OCI-LY7 (cell line): ENCODE measurements at places on chromosomes 6 and 20.

GRCh38 chr6:125913864-125914351, 42.7 kb upstream of the HINT3 start:
- no peak for DNase-seq

DNA sequence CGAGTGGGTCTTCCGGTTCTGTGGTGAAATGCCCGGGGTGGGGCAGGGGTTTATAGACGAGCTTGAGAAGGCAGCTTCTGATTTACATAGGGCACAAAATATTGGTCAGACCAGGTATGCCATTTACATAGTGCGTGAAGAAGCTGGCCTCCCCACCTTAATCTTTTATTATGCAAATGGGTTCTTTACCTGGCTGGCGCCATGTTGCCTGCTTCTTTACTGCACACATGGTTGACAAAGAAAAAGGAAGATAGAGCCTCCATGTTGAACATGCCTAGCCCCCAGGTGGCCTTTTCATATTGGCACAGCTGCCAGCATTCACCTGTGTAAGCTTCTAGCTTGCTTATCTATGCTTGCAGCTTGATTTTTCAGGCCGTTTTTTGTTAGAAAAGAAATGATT, 276.2 kb downstream of the PHACTR1 start:
- no peak for DNase-seq

- no peak for DNase-seq
Measured at GRCh38 chr6:49499126-49499525, 597 bp upstream of the GLYATL3 start.

GRCh38 chr6:6649824-6650349, 61.4 kb downstream of the LY86 start:
- no peak for DNase-seq

- no peak for DNase-seq
Measured at GRCh38 chr6:83273596-83273995, 80.4 kb downstream of the RWDD2A start.

DNA sequence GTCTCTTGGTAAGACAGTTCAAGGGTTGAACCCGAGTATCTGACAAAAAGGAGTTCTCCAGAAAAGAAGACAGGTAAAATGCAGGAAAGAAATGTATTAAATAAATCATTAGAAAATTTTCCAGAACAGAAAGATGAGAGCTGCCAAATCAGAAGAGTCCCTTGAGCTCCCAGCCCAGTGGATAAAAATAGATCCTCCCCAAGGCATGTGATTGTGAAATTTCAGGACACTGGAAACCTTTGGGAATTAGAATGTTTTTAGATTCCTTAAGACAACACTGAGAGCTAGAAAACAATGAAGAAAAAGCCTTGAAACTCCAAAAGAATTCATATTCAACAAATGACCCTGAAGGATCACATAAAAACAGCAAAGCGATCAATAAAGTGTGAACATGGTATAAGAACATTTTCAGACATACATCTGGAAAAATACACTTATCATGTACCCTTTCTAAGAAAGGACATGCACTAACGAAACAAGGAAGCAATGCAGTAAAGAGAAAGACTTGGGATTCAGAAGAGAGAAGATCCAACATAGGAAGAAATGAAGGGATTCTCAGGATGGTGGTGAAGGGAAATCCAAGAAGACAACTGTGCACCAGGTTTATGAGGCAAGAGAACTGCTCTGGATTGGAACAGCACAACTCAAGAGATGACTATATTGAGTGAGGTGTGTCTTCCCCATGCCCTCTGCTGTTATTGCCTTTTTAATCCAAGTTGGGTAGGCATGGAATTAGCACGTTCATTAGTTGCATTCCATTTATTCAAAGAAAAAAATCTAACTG, 390.4 kb downstream of the SYNE1 start:
- DNase-seq, result no peak

- DNase-seq, result no peak
Measured at GRCh38 chr20:62576815-62577489, 65.4 kb upstream of the SLCO4A1 start.

- no peak for DNase-seq
Measured at GRCh38 chr20:6705106-6705766, 62.2 kb upstream of the BMP2 start.

- no peak for DNase-seq
Measured at GRCh38 chr20:63750807-63751470, 11.4 kb downstream of the SLC2A4RG start.

DNA sequence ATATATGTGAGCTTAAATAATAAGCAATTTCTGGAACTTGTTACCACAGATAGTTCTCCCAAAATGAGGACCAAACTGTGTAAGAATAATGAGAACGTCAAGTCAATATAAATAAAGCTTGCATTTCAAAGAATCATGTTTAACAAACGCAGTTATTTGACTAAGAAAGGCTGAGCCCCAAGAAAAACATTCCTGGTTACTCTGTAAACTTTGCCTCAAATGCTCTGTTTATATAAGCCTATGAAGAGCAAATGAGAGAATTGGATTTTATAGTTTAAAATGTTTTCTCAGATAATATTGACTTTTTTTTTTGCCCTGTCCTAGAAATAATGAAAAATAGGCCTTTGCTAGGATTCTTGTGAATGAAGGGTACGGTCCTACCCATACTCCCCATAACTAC, 81.3 kb downstream of the C6orf52 start:
- no peak for DNase-seq

GRCh38 chr6:121959501-121959900, 440.0 kb upstream of the HSF2 start:
- DNase-seq, result no peak

DNA sequence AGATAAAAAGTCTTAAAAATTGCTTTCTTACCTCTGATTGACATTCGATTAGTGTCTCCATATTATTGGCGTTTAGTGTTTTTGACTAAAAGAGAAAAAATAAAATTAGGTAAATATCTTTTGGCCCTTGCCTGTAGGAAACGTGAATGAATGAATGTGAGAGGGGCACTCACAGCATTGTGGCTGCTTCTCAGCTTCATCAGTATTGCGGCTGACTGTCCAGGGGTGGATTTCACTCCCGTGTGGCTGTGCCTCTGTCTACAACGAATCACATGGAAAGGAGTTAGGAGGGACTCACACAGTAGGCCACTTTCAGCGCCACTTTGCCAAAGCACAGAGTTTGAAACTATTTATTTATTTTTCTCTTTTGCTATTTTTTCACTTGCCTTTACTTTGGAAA, 844 bp downstream of the TAGAP start:
- DNase-seq, result peak; percentile 43

- DNase-seq, result no peak
Measured at GRCh38 chr6:138593909-138594757, 94.8 kb upstream of the NHSL1 start.

DNA sequence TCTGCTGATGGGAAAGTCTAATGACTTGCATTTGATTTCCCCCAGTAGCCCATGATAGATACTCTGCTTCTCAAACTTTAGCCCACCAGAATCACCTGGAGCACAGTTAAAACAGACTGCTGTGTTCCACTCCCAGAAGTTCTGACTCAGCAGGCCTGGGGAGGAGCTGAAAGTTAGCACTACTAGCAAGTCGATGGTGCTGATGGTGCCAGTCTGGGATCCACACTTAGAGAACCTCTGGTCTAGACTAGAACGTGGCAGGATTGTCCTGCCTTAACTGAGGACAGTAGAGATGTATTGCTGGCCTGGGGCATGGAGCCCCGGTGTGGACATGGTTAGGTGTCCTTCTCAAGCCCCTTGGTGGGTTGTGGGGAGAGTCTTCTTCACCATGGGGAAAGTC, 8.7 kb downstream of the TOX2 start:
- no peak for DNase-seq

DNA sequence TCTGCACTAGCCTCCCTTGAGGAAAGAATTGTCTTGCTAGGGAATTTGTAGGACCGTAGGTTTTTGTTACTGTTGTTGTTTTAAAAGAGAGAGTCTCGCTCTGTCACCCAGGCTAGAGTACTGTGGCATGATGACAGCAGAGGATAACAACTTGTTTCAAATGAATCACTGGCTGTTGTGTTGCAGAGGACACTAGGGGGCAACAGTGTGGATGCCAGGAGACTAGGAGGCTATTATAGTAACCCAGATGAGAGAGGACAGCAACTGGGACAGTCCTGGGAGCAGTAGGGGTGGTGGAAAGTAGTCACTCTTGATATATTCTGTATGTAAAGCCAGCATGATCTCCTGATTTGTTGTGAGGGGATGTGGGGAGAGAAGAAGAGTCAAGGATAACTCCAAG, 41.8 kb upstream of the LAMA4 start:
- peak; percentile 1 for DNase-seq

- no peak for DNase-seq
Measured at GRCh38 chr6:3287976-3288707, 29.4 kb downstream of the PSMG4 start.

DNA sequence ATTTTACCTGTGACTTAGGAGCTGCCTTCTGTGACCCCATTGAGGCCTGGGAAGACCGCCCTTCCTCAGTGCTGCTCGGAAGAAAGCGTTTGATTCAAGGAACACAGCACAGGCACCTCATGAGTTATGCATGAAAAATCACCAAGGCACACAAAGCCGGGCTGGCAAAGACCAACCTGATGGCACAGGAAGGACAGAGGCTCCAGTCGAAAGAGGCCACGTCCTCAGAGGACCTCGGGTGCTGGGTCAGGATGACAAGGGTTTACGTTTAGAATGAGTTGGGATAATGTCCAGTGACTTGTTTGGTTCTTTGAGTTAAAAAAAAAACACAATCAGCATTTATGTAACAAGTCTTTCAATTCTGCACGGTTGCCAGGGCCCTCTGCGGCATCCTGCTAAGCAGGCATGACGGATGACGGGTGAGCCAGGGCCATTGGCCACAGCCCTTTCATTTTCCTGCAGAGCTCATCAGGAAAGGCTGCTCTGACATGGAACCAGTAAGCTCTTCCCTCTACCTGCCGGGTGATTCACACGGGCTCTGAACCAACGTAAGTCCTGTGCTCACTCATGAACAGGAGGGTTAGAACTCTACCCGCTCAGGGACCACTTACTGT, 112.8 kb downstream of the DACT2 start:
- no peak for DNase-seq

GRCh38 chr6:151763303-151763702, 44.2 kb upstream of the ESR1 start:
- no peak for DNase-seq

GRCh38 chr6:144879436-144879835, 594.3 kb downstream of the UTRN start:
- no peak for DNase-seq

- no peak for DNase-seq
Measured at GRCh38 chr20:48294942-48295341, 509.7 kb upstream of the SULF2 start.

GRCh38 chr6:16338577-16339264, 100.3 kb downstream of the GMPR start:
- DNase-seq, result no peak

- DNase-seq, result peak; percentile 87
Measured at GRCh38 chr20:3744806-3745685, 12.6 kb downstream of the HSPA12B start.

DNA sequence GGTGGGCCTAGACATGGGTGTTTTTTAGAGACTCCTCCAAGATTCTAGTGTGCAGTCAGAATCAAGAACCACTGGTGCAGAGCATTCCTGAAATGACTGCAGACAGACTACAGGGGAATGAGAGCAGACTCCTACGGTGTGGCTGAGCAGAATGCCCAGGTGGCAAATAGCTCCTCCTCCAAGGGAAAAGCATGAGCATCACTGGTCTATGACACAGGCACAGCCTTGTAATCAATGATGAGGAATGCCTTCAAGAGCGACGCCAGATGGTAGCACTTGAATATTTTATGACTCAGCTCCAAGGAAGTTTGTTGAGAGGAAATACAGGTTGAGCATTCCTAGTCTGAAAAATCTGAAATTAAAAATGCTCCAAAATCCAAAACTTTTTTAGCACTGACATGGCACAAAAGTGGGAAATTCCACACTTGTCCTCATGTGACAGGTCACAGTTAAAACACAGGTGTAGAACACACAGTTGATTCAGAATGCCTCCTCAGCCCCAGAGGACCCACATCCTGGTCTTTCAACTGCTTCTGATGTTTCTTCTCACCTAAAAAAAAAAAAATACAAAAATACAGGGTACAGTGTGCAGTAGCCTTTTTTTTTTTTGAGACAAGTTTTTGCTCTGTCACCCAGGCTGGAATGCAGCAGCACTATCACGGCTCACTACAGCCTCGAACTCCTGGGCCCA, 10.6 kb upstream of the FAM8A1 start:
- no peak for DNase-seq

GRCh38 chr20:39910536-39910935, 778.5 kb downstream of the MAFB start:
- no peak for DNase-seq

- DNase-seq, result no peak
Measured at GRCh38 chr20:48194583-48194982, 409.3 kb upstream of the SULF2 start.

DNA sequence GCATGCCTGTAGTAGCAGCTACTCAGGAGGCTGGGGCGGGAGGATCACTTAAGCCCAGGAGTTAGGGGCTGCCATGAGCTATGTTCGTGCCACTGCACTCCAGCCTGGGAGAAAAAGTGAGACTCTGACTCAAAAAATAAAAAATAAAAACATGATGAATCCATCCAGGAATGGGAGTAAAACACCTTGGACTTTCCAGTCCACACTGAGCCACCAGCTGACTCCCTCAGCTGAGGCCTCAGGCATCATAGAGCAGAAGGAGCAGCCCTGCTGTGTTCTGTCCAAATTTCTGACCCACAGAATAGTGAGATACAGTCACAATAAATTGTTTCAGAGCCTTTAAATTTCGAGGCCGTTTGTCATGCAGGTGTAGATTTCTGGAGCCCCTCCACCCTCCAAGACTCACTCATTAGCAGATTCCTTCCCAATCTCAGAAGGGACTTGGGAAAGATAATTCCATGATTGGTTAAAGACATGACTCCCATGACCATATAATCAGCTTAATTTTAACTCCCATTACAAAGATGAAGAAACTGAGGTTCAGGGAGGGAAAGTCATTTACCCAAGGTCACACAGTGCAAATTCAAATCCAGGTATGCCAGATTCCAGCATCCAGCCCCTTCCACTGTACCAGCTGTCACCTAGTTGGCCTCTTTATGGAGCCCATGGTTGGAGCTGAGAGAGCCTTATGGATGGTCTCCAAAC, 9.0 kb upstream of the MMP9 start:
- DNase-seq, result no peak

- DNase-seq, result no peak
Measured at GRCh38 chr6:36469946-36470345, 27.1 kb downstream of the KCTD20 start.

GRCh38 chr6:108575905-108576494, 15.3 kb downstream of the FOXO3 start:
- DNase-seq, result no peak

- no peak for DNase-seq
Measured at GRCh38 chr6:112030961-112031660, 22.8 kb upstream of the CCN6 start.

GRCh38 chr20:20839771-20840170, 127.3 kb upstream of the RALGAPA2 start:
- no peak for DNase-seq

- DNase-seq, result no peak
Measured at GRCh38 chr6:5300206-5300764, 39.0 kb downstream of the FARS2 start.

GRCh38 chr6:131910956-131911355, 40.2 kb downstream of the CCN2 start:
- DNase-seq, result no peak

- DNase-seq, result no peak
Measured at GRCh38 chr20:45176526-45177267, 2.0 kb downstream of the PI3 start.
